Hepatic stellate cell (primary cell): ENCODE measurements at places on chromosomes 7 and 10.

GRCh38 chr7:5589819-5590595, 166.4 kb upstream of the TNRC18 start:
- DNase-seq: no peak

DNA sequence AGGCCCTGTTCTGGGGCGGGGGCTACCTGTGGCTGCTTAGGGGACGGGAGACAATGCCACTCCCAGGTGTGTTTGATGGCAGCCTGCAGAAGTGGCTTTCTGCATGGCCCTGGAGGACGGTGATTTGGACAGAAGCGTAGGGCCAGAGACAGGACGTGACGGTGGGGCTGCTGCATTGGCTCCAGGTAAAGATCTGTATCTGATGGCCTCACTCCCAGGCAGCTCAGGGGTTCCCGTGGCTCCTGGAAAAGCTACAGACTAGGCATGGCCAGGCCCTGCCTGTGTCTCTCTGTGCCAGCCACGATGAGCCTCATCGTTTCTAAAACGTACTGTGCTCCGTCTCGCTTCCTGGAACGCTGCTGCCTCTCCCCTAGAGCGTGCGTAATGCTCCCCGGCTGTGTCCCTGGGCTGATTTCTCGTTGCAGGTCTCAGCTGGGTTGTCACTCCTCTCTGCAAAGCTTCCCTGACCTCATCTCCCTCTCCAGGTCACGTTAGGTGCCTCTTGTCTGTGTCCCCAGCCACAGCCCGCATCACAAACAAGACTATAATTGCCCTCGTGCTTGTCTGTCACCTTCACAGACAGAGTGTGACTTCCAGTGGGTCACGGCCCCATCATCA, 12.6 kb downstream of the GTF2IRD1 start:
- no peak for DNase-seq

- peak; percentile 17 for DNase-seq
Observed at GRCh38 chr7:78576236-78576635, 777.7 kb downstream of the PHTF2 start.

DNA sequence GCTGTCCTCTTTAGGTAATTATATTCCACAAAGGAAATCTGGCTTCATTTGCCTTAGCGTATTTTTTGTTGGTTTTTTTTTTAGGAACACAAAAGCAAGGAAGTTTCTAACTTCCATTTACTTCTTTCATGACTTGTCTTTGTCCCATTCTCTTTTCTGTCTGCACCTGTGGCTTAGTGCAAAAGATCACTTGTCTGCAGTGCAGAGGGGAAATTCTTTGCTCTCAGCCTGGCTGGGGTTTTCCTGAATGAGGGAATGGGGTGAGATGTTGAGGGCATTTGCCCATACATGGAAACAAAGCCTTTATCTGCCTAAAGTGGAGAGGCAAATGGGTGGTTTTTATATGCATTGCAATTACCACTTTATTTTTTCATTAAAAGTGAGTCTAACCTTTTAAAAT, 361.1 kb upstream of the IGFBP3 start:
- DNase-seq: no peak

GRCh38 chr10:104104418-104104817, 17.6 kb upstream of the SFR1 start:
- no peak for DNase-seq

GRCh38 chr7:98762620-98763019, 107.2 kb downstream of the TMEM130 start:
- no peak for DNase-seq

DNA sequence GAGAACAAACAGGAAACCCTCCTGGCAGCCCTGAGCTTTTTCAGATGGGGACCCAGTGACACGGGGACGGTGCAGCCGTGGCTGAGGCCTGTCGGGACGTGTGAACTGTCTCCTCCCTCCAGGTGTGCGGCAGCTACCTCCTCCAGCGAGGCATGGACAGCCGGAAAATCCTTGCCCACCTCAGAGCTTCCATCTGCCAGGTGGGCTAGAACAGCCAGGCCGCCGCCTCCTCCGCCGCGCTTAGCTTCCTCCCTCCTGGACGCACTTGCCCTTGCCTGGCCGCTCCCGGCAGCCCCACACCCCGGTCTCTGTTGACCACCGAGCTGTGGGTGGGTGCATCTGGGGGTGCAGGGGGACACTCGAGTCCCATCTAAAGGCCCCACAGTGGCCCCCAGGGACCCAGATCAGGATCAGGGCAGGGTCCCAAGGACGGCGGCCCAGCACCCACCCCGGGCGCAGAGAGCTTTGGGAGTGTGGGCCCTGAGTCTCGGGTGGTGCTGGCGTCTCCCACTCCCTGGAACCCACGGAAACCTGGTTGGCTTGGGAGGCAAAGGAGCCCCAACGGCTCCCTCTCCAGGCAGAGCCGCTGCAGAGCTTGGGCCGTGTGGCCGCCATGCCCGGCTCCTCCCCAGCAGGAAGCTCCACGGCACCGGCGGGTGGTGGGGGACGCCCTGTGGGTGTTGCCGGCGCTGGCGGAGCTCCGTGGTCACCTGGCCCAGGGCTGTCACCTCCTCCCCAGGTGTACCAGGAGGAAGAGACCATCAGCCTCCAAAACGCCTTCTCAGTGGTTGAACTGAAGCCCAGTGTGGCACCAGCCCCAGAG, 32.9 kb upstream of the UTF1 start:
- DNase-seq: no peak

- DNase-seq: no peak
Observed at GRCh38 chr10:22685926-22686325, 28.5 kb downstream of the PIP4K2A start.
